ENCODE measurements at places on chromosomes 1 and 21.

DNA sequence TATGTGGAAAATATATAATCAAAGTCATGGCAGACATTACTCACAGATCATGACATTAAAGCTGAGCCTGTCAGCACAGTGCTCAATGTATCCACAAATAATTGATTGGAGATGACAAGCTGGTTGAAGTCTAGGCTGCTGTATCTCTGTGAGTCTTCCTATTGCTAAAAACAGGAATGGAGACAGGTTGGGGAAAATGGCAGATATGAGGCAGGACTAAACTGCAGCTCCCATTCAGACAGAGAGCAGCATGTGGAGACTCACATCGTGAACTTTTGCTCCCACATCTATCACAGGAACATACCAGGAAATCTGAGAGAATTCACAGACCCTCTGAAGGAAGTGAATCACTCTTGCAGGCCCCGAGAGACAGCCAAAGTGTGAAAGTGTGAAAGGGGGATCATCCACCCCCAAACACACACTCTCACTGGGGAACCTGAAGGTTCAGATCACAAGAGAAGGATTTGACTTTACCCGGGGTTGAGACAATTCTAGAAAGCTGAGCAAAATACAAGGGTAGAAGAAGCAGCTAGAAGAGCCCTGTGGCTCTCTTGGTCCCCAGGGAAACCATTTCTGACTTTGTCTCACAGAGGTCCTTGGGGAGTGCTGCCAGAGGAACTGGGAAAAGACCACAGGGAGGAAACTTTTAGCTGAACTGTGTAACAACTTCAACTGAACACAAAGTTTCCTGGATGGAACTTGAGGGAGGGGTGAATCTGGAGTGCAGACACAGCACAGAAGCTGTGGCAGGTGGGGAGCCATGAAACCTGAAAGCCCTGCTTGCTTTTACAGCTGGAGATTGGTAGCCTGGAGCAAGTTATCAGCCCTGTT, 173.4 kb downstream of the S1PR1 start:
- no peak for DNase-seq

DNA sequence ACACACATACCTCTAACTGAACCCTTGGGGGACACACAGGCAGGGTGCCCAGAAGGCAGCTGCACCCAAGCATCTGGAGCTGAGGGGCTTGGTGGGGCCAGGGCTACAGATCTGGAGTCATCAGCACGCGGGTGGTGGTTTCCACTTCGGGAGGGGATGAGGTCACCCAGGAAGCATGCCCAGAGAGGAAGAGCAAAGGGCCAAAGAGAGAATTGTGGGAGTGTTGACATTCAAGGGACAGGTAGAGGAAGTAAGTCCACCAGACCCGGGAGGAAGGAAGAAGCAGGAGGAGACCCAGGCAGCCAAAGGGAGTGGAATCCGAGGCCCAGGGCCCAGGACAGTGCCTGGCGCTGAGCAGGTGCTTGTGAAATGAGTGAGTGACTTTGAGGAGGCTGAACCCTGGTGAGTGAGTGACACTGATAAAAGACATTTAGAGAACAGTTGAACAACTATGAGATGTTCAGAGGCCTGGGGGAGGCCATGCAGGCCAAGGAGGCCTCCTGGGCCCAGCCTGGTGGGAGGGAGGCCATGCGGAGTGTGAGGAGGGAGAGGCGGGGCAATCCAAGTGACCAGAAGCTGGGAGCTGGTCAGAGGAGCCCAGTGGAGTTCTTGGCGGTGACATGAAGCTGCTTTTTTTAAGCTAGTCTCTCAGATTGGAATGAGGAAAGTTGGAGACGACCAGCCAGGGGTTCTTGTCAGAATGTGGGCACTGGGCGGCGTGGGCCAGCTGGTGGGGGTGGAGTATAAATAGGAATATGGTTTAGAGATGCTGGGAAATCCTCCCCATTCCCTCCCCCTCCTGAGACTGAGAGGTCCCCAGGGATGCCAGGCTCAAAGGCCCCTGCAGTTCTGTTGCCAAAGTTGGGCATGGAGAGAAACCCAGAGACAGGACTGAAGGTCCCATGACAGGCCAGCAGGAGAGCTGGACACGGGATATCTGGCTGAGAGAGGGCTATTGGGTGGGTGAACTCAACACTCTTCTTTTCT, 7.9 kb downstream of the CDK18 start:
- DNase-seq, result no peak

DNA sequence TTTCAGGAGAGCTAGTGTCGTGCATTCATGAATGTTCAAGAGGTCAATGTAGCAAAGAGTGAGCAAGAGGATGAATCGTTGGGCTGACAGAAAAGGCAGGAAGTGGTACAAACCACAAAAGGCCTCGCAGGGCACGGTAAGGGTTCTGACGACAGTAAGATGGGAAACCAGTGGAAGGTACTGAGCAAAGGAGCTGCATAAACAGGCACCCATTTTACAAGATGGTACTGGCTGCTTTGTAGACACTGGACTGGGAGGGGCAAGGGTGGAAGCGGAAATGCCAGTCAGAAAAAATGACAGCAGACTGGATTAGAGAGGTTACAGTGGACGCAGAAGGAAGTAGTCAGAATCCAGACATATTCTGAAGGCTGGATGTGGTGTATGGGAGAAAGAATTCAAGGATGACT, 123.5 kb downstream of the PTPN14 start:
- peak; percentile 74 for DNase-seq

- no peak for DNase-seq
These were observed 12.4 kb downstream of the SKI start for GRCh38 chr1:2240270-2241156.
